ENCODE measurements at places on chromosomes 2 and 18.

- DNase-seq, result no peak
Measured at GRCh38 chr2:238243496-238244076, 3.7 kb upstream of the HES6 start.

DNA sequence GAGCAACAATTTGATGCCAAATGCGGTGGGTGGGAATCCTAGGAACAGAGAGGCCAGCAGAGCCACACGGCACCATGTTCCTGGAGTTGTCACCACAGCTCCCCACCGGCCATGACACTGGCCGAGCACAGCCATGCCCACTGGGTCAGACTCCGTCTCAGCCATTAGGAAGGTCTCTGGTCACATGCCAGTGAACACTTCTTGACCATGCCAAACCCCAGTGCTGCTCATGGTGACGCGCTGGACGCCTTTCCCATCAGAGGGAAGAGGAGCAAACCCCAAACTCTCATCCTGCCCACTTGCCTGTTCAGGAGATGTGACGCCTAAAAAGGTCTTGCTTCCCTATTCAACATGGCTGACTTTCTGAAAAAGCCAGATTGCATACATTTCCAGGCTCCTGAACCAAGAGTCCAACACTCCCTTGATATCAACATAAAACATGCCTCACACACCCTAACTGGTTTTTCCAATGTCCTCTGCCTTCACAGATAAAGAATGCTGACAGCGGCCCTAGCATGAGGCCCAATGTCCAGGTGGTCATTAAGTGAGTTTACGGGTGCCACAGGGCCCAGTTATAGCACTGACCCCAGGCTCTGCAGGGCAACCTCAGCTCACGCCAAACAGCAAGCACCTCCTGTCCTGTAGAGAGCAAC, 31.9 kb downstream of the TFCP2L1 start:
- no peak for DNase-seq

- DNase-seq, result no peak
Measured at GRCh38 chr2:238456970-238457926, 30.5 kb downstream of the ASB1 start.

DNA sequence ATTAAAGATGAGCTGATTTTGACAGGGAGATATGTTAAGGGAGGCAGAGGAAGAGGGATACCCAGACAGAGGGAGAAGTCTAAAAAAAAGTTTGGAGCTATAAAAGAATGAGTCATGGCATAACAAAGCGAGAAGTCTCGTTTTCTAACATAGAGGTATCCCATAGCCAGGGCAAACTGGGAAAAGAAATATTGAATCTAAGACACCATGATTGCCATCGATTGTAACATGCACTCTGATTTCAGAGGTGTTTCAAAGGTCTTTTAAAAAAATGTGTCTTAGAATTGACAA, 110.7 kb downstream of the MDH1 start:
- DNase-seq, result peak; percentile 49

DNA sequence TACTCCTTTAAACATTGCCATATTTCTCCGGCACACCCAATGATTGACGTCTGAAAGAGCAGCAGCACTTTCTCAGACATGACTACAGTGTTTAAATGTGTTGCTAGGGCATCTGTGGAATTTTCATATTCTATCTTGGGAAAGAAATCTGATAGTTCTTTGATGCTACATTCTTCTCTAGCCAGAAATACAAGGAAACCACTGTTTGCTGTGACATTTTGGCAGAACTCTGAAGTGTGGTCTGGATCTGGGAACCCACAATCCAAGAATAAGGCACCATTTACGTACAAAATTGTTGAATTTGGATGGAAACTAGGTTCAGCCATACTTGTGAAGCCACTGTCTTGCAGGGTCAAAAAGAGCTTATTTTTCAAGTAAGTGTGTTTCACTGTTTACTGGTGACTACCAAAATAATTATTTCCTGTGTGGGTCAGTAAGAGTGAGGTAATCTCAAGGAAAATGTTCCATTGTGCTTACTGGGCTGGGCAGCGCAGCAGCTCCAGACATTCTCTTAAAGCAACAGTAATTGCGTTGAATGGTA, 21.3 kb upstream of the CD28 start:
- DNase-seq, result peak; percentile 92

- DNase-seq, result no peak
Measured at GRCh38 chr2:190766595-190766994, 114.0 kb upstream of the GLS start.

All from ELR (cell line).